KBM-7 (cell line): ENCODE measurements at places on chromosomes 7 and 10.
A peak's percentile ranks its signal among the peaks of the same experiment; 100 is the strongest.

DNA sequence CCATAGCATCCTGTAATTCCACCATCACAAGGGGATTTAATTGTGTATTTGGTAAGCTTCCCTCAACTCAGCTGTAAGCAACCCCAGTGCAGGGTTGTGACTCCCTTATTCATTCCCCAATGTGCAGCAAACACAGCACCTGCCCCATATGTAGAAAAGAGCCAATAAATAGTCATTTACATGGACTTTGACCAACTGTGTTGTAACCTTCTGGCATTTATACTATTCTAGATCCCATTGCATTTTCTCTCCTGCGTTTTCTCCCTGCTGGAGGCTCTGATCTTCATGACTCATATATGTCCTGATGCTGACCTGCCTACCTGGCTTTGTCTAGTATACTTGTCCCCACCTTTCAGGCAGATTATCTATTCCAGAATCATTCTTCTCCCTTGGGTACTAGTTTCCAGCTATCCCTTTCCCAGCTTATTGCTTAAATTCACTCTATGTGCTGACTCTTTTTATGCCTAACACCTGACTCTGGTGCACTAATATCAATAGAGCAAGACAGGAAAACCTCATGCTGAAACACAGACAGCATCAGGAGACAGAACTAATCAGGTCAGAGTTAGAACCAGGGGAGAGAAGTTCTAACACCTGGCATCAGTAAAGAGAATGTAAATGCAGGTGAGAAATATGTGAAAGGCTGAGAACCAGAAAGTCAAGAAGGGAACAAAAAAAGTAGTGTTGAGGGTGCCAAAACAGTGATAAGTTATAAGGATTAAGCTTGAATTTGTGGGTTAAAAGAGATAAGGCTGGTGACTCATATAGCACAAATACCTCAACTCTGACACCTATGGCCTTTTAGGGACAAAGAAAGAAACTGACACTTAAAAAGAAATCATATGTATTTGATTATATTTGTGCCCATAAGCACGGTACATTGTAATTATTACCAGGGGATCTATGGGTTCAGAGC lies 402.7 kb downstream of the IPMK start:
- DNase-seq = no peak

DNA sequence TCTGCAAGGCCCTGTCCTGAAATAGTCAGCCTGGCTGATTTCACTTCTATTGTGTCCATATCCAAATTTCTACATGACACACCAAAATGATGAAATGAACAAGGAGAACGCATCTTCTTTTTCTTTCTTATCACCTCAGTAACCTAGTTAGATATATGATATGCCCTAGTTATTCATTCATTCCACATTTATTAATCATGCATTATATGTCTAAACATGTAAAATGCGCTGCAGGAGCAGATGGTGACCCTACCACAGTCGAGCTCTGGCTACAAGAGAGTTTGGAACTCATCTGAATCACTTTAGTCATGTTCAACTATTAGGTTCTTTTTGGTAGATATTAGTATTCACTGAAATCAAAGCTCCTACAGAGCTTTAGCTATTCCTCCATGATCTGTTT lies 31.8 kb upstream of the VPS41 start:
- DNase-seq = no peak

DNA sequence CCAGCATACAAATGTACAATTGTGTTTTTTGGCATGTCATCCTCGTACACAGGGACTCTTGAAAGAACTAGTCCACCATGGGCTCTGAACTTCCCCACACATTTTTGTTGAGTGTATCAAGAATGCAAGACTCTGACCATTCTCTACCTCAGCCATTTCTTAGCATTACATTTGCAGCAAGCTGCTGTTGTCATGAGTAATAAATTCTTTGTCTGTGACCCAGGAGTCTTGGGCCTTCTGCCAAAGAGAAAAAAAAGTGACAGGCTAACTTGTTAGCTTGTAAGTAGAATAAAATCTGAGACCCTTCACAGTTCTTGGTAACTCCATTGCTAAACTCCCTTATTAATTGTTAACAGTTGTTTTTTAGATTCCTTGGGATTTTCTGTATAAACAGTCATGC lies 542.3 kb upstream of the MBL2 start:
- DNase-seq = no peak

DNA sequence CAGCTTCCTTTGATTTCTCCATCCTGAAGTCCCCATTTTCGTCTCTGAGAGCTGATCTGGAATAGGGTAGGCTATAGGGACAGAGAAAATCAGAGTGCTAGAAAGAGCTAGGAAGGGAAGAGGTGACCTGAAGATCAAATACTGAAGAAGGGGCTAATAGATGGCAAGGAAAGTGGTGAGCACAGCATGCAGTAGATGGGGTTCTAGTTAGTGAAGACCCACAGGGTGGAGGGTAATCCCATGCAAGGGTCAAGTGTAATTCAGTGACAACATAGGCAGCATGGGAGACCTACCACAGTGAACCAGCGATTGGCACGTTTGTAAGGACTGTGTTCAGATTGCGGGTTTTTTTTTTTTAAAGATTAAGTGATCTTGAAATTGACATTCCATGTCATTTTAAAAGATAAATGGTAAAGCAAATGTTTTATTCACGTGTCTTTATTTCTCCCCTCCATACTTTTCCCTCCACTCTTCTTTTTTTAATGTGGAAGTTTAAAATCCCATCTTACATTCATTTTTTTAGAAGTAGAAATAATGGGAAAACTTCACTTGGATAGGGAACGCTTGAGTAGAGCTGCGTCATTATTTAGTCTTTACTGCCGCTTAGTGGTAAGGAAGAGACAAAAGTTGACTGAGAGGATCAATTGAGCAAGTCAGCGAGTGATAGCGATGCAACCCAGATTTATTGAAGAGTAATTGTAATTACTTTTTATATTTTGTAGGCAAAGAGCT lies 21.0 kb upstream of the ABI1 start:
- peak; percentile 61 for DNase-seq

GRCh38 chr10:133087679-133088178 lies at the start of gene ADGRA1:
Gene ADGRA1, plus strand, starts transcription at chr10:133087924. Its CDS starts 986 bp downstream, at chr10:133088910.
- DNase-seq = no peak

GRCh38 chr7:7178906-7179305 lies 3.4 kb upstream of the C1GALT1 start:
- DNase-seq = no peak

GRCh38 chr10:103716206-103717160 lies 138.9 kb downstream of the SH3PXD2A start:
- DNase-seq = no peak
